CD4-positive, alpha-beta T cell treated with Interleukin-4 for 4 hours (primary cell): ENCODE measurements at places on chromosomes 3 and 15.

DNA sequence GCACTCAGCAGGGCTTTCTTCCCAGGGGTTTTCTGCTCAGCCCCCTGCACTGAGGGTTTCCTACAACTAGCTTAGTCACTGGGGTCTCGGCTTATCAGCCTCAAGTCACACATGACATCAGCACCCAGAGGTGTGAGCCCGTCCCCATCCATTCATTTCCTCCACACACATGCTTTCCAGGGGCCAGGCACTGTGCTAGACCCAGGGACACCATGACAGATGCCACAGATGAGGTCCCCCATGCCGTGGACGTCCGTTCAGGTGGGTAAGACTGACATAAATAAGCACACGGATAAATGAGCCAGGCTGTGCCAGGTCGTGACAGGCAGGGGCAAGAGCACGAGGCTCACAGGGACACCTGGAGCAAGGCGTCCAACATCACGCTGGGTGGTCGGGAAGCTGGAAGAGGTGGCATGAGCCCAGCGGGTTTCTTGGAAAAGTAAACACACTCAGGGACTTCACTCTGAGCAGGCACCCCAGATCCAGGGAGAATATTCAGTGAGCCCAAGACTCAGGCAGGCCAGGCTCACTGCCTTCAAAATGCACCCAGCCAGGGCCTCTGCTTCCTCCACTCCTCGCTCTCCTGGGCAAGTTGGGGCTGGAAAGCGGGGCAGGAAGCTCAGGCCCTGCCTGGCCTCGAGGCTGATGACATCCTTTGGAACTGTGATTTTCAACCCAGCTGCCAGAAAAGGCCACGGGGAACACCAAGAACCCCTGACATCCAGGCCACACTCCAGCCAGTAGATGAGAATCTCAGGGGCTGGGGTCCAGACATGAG is 139.3 kb downstream of the CHSY1 start:
- DNase-seq = no peak

DNA sequence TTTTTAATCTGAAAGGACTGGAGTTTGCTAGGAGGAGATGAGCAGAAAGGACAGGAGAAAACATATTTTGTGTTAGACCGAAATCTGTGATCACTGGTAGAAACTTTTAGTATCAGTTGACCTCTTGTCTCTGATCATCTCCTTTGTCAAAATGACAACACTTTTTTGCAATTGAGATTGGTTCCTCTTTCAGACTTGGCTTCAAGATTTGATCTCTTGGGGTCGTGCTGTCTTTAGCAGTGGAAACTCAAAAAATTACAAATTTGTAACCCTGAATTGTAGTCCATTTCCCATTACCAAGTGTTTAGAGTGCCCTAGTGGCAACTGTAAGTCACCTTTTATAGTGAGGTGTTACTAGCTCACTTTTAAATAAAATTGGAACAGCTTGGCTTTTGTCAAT is 107.4 kb downstream of the KLHL25 start:
- no peak for DNase-seq

DNA sequence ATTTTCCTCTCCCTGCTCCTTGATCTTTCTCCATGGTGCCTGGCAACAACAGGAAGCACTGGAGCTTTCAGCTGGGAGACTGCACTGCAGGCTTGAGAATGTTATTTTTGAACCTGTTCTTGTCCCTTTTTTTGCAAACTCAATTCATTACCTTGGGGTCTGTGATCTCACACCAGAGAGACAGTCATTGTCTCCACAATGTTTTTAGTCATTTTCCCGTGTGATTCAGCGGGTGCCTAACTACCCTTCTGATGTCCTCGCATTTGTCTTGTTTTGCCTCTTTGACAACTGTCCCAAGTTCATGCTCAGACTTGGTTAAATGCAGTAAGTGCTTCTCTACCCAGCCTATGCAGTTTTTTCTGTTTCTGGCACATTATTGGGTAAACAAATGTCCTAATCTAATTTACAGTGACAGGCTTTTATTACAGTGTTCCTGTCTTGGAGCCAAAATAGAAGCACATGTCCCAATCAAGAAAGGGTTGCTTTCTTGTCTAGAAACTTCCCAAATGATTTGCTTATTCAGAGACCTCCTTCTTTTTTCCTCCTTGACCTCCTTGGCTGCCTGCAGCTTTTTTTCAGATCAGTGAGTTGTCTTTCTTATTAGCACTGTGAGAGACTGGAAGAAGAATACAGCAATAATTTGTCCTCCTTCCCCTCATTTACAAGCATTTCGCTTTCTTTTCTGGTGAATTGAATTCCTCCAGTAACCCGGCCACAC is 162.4 kb downstream of the NSUN3 start:
- DNase-seq = no peak

DNA sequence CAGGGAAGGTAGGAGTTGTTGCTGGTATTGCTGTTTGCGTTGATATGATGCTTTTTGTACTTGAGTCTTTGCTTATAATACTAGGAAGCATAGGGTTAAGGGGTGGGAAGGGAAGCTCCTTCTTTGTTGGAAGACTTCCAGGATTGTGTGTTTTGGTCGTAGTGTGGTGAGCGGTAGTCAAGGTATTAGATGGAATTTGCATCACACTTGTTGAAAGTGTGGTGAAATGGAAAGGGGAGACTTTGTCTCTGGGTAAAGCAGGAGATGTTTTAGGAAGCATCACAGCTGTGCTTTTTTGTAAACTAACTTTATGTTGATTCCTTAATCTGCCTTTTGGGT is 14.9 kb downstream of the IGSF10 start:
- DNase-seq = no peak

GRCh38 chr3:123093696-123094095 is 26.9 kb downstream of the PDIA5 start:
- no peak for DNase-seq

DNA sequence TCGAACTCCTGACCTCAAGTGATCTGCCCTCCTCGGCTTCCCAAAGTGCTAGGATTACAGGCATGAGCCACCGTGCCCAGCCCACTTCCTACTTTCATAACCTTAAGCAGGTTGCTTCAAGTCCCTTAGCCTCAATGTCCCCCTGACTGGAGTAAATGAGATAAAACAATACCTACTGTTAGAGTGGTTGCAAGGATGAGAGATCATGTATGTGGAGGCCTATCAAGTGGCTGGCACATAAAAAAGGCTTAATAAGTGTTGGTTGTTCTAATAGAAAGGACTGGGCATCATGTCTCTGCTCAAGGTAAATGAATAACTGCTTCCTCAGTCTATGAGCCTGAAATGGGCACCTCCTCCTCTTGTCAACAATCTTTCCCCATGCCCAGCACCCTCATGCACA is 25.9 kb upstream of the UBE2E1 start:
- no peak for DNase-seq

- no peak for DNase-seq
Measured at GRCh38 chr15:73683777-73684580, at the start of gene CD276. TSS of gene CD276 (plus strand) at chr15:73684383. CDS start at chr15:73699640, 15,257 bp downstream.

DNA sequence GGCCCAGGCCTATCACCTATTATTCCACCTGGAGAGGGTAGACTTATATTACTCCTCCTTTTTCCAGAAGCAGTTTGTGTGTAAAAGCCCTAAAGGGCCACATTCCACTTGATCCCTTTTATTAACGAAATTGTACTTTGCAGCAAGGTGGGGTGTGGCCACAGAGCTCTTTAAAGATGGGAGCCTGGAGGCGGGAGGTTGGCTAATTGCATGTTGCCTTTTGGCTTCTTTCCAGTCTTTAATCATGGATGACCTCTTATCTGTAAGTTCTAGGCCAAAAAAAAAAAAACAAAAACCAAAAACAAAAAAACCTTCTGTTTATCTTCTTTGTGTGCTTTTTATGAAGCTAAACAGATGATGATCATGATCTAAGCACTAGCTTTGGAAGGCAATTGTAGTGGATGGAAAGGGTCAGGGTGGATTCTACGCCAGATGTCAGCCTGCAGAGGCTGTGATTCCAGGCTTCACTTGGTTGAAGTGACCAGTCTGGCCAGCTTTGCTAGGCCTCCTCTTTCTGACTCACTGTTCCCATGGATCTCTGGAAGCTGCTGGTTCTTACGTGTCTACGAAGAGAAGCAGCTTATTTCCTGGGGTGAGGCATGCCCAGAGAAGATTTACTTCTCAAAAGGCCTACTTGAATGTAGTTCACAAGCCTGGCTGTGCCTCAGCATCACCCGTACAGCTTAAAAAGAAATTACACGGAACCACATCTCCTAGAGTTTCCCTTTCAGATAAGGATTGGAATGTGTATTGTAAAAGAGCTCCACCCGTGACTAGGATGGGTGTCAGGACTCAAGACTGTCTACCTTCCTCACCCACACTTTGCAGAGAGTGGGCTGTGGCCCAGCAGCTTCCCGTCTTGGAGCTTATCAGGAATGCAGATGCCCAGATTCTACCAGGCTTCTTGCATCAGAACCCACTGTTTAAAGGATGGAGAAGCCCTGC is 330.9 kb upstream of the C2CD4B start:
- DNase-seq = no peak

DNA sequence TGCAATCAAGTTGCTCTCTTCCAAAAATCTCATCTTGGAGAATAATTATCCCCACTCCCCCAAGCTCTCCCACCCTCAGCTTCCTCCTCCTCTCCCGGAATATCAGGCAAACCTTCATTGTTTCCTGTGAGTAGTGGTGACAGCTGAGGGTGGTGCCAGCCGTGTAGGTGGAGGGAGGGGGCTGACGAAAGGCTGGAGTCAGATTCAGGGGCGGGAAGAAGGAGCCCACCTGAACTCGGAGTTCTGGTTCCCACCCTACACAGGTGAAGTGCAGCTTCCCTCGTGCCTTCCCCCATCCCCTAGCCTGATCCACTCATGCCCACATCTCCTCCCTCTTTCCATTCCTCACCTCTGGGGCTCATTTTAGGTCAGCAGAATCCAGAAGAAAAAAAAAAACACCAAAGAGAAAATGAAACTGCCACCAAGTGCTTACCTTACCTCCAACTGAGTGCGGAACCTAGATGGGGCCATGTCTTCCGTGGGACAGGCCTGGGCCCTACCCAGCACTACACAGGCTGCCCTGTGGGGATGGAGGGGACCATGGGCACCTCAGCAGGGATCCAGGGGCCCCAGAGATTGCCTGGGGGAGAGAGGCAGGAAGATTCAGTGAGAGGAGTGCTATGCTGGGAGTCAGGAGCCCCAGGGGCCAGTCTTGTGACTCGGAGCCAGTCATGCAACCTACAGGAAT is 81.3 kb downstream of the ADCY5 start:
- no peak for DNase-seq

GRCh38 chr15:89442671-89443307 is 53.6 kb downstream of the RHCG start:
- no peak for DNase-seq

DNA sequence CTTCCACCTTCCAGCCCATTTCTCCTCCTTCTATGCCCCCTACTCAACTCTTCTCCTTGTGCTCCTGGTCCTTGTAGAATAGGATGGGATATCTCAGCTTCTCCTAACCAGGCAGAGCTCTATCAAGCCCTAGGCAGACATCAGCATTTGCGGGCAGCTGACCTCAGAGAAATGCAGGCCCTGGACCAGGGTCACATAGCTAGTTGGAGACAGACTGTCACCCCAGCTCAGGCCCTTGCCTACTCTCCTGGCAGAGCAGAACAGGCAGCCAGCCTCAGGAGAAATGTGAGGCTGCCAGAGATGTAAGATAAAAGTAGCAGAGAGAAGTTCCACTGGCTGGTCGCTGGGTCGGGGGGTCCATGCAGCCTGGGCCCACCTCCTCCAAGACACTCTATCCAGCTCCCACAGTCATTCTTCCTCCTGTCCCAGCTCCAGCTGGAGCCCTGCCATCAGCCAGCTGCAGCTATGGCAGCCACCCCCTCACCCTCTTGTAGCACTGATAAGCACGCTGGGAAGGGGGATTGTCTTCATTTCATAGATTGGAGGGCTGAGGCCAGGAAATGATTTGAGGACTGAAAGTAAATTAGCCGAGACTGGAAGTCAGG is 4.0 kb downstream of the CYP8B1 start:
- no peak for DNase-seq

DNA sequence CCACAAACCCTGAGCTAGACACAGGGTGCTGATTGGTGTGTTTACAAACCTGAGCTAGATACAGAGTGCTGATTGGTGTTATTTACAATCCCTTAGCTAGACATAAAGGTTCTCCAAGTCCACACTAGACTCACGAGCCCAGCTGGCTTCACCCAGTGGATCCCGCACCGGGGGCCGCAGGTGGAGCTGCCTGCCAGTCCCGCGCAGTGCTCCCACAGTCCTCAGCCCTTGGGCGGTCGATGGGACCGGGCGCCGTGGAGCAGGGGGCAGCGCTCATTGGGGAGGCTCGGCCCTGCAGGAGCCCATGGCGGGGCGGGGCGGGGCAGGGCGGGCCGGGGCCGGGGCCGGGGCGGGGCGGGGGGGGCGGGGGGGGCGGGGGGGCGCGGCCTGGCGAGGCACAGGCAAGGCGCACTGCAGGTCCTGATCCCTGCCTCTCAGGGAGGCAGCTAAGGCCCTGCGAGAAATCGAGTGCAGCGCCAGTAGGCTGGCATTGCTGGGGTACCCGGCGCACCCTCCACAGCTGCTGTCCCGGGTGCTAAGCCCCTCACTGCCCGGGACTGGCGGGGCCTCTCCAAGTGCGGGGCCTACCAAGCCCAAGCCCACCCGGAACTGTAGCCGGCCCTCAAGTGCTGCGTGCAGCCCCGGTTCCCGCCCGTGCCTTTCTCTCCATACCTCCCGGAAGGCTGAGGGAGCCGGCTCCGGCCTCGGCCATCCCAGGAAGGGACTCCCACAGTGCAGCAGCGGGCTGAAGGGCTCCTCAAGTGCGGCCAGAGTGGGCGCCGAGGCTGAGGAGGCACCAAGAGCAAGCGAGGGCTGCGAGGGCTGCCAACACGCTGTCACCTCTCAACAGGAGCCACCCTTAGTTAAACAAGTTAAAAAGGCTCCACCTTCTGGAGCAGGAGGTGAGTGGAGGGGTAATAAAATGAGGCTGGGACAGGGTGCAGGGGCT is 9.8 kb upstream of the TMEM40 start:
- no peak for DNase-seq

- no peak for DNase-seq
Measured at GRCh38 chr15:48516121-48516520, 129.4 kb downstream of the FBN1 start.

DNA sequence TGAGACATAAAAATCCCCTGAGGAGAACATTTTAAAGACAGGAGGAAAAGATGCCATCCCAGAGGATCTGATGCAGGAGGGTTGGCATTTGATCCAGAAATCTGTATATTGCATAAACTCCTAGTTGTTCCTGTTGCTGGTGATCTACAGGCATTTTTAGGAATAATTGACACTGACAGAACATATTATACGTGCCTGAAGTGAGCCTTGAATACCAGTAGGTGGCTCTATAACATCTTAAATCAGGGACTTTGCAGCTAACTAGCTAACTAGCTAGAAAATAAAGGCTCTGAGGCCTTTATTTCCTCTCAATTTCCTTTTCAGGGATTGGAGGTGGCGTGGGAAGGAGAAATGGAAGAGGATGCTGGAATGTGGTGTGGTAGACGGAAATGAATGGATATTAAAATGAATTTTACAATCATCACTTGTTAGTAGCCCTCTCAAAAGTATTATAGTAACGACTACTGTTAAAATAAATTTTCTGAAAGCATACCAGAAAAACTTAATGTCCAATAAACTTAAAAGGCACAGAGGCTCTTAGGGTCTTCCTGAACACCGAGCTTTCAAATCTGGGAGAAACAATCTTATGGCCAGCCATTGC is 73.8 kb upstream of the ZBED2 start:
- peak; percentile 67 for DNase-seq

DNA sequence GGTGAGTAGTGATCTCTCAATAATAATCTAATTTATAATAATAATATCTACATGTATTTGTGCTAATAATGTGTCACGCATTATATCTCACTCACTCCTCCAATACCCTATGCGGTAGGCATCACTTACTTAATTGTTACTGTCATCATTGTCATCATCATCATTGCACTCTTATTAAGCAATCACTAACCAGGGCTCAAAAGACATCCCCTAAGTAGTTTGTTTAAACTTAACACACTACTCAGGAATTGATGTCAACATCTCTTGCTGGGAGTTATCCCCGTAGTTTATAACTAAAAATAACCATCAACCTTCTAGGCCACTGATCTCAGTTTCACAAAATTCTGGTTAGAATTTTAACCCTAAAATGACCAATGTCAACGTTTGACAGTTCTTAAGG is 56.8 kb upstream of the ICE2 start:
- DNase-seq = no peak
